Right forelimb (tissue), 1 donor: ENCODE measurements at places on chromosomes 1 and 21.

DNA sequence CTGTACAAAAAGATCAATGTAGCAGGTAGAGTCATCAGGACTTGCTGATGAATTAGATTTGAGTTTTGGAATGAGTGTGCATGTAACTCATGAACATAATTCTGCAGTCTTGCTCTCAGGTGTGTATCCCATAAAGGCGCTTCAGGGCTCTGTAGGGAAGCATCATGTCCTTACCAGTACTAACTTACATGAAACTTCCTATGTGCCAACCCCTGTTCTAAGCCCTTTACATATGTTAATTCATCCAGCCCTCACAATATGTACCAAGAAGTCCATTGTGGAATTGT is 2.1 kb upstream of the FCRLB start:
- no peak for DNase-seq

- DNase-seq = no peak
Measured at GRCh38 chr1:158933621-158934020, 2.3 kb downstream of the PYHIN1 start.

- no peak for DNase-seq
Measured at GRCh38 chr21:18772404-18772803, 368.8 kb upstream of the TMPRSS15 start.

DNA sequence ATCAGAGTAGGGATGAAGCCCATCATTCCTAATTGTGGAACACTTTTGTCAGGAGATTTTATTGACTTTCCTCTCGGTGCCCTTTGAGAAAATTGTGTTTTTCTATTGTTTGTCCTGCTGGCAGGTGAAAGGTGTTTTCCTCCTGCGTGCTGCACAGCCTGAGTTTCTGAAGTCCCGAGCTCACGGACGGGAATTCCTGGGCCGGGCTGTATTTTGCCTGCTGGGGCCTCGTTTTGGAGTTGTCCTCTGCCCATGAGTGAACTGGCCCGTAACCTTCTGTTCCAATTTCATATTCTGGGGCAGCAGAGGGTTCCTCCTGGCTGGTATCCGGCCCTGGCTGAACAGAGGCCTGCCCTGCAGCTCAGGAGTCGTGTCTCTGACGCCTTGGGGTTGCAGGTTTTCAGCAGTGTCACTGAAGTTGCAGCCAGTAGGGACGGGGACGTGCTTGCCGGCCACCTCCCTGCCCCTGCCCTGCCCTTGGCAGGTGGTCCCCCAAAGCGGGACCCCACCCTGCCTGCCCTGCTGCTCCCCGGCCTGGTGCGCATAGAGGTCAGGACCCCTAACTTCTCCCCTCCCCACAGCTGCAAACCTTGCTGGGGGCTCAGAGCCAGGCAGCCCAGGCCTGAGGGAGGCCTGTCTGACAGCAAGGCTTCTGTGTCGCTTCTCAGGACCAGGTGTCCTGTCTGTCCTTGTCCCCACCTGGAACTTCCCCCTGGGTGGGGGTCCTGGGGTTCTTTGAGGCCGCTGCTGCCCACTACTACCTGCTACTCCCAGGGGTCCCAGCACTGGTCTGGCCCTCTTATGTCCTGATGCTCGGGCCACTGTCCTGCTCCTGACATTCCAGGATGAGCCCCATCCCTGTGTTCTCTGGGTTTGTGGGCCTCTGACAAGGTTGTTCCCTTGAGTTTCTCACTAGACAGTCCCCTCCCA is 49.0 kb downstream of the SLX9 start:
- no peak for DNase-seq

DNA sequence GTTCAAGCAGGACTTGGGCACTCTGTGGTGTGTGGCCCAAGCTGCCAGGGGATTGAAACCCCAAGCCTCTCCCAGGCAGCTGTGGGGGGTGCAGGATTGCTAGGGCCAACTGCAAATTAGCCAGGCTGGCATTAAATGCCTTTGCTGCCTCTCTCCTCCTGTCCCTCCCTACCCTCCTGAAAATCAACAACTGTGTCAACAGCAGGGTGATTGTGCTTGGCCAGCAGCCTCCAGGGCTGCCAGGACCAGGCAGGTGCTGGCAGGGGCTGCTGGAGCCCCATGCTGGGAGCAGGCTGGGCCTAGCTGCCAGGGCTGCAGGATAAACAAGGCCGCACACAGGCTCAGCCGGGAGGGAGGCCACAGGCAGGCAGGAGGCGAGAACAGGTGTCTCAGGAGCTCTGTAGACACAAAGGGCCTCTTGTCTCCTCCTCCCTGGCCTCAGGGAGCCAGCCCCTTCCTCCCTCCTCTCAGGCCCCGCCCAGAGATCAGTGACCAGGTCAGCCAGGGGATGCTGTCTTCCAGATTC is 11.4 kb downstream of the SOX13 start:
- peak; percentile 70 for DNase-seq

- DNase-seq = no peak
Measured at GRCh38 chr1:7515175-7515574, 255.9 kb upstream of the VAMP3 start.

- DNase-seq = no peak
Measured at GRCh38 chr1:22286491-22286890, 143.6 kb upstream of the WNT4 start.

DNA sequence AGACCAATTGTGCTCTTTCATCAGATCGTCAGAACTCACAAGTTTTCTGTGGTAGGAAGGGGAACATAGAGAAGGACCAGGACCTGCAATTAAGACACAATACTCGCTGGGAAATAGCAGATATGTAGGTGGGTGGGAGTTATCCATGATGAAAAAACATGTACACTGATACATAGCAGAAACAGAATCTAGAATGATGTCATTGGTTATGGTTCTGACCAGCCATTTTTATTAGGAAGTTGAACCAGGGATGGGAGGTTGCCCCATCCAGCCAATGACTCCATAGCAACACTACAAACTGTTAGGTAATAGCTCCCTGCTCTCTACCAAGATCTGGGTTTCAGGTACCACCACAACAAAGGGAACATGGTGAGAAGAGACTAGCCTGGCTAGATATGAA is 393.5 kb upstream of the PBX1 start:
- DNase-seq = no peak

- DNase-seq = no peak
Measured at GRCh38 chr1:150121236-150121862, 28.4 kb upstream of the PLEKHO1 start.

DNA sequence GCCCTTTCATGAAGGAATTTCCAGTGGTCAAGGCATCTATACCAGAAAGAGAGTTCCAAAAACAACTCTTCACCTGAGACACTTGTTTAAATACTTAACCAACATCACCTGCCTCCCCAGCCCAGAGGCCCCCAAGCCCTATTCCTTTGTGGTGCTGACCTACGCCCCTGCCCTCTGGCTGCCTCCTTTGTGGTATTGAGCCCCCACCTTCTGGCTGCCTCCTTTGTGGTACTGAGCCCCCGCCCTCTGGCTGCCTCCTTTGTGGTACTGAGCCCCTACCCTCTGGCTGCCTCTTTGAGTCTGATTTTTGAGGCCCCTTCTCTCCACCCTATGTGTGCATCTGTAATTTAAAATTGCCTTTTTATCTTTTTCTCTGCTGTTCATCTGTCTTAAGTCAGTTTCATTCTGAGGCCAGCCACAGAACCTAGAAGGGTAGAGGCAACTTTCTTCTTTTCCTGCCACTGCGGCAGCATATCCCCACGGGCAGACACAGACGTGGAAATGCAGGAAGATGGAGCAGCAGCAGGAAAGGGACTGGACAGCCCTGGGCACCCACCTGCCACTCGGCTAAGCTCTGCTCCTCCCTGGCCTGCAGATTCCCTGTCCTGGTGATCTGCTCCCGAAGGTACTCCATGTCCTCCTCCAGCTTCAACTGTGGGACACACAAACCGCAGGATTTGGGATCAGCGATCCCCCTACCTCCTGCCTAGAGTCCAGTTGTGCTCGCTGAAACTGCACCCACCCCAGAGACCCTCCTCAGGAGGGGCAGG is 3.2 kb downstream of the TRIM17 start:
- no peak for DNase-seq

DNA sequence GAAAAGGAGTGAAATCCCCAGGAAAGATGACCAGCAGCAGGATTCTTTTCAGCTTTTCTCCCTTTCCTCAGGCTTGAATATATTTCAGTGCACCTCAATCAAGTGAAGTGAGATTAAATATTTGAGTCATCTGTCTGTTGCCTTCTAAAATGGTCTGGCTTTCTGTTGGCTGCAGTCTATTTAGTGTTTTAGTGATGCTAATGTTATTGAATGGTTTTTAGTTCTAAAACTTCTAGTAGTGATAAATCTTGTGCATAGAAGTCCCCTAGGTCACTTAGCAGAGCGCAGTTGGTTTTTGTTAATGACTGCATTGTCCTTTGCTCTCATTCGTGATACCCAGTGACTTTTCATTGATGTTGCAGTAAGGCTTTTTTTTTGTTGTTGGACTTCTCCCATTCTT is 53.5 kb downstream of the ITSN1 start:
- DNase-seq = no peak

GRCh38 chr1:119358636-119359035 is 9.9 kb upstream of the HAO2 start:
- DNase-seq = no peak
